HTR-8/SVneo (cell line): ENCODE measurements at places on chromosomes 4 and X.
A peak's percentile ranks its signal among the peaks of the same experiment; 100 is the strongest.

DNA sequence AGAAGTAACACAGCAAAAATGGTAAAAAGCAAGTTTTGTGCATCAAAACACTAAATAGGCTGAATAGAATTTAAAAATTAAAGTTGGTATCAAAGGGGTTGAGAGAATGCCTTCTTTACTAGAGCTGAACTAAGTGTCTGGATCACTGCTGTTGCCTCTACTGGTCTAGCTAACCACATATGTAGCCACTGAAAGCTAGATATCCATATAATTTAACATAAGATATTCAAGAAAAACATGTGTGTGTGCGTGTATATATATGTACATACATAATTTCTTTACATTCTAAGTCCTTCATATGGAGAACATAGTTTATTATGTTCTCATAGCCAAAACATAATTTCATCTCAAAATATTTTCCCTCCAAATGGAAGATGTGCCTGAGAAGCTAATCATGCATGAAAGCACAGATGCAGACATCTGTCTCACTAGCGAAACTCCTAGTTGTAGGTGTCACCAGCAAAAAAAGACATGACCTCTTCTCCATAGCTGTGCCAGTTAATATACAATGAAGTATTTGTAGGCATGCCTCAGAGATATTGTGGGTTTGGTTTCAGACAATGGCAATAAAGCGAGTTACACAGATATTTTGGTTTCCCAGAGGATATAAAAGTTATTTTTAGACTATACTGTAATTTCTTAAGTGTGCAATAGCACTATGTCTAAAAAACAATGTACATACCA is 47.3 kb downstream of the PDE5A start:
- no peak for DNase-seq

- DNase-seq: no peak
Observed at GRCh38 chrX:15856636-15857035, 2.0 kb upstream of the AP1S2 start.

- no peak for DNase-seq
Observed at GRCh38 chrX:42680666-42681065, 97.3 kb downstream of the PPP1R2C start.

GRCh38 chr4:121633653-121634052 is 63.1 kb downstream of the ANXA5 start:
- DNase-seq: no peak

GRCh38 chr4:139859876-139860275 is 194.3 kb downstream of the MGST2 start:
- no peak for DNase-seq

- no peak for DNase-seq
Observed at GRCh38 chr4:54764476-54764875, 106.7 kb downstream of the KIT start.

DNA sequence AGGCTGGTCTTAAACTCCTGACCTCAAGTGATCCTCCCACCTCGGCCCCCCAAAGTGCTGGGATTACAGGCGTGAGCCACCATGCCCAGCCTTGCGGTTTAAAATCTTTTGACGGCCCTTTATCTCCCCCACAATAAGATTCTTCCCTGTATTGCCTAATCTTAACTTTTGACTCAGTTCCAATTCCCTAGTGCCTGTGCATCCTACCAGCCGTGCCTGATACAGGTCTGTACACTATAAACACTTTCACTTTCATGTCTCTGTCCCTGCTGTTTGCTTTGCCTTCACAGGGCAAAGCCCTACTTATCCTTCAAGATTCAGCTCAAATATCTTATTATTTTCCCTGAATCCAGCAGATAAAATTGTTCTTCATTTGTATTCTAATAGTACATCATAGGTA is 74.6 kb downstream of the WDR44 start:
- peak; percentile 3 for DNase-seq

- DNase-seq: no peak
Observed at GRCh38 chr4:85448906-85449890, 25.8 kb upstream of the ARHGAP24 start.

DNA sequence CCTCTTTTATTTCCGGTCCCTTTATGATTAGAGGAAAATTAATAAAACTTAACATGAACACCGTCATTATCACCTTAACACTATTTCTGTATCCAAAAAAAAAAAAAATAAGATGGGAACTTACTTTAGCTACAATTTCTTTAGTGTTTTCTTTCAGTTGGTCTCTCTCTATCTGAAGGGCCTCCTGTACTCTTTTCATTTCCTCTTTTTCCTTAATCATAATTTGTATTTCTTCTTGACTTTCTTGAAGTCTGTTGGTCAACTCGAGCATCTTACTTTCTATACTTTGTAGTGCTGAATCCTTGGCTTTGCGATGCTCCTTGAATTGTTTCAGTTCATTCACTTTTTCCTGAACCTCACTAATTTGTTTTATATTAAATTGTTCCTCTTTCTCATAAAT is 45.3 kb upstream of the BDH2 start:
- no peak for DNase-seq
